ENCODE measurements at places on chromosomes 16 and 17.

DNA sequence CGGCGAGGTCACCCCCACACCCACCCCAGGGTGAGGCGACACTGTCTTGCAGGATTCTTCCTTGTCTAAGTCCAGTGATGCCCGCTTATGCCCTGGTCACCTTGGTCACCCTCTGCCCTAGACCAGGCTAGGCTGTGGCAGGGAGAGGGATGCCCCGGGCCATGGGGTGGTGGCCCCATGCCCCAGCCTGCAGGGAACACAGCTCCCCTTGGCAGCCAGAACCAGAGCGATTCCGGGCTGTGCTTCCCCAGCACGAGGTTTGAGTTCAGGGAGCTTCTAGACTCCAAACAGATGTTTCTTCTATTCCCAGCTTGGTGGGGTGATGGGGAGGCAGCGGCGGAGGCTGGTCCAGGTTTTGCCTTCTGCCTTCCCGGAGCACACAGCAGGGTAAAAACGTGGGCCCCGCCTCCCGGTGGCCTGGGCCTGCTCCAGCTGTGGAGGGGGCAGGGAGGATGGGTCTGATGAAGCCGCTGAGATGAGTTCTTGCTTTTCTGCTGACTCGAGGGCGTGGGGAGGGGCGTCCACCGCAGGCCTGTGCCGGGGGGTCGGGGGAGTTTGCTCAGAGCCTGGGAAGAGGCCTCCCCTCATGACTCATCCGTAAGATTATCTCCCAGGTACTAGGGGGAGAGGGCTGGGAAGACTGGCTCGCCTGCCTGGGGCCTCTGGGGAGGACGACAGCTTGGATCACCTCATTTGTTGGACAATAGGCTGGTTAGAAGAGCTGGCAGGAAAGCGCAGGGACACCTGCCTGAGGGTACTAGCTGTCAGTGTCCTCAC lies 15.4 kb downstream of the SMTNL2 start:
- no peak for DNase-seq

DNA sequence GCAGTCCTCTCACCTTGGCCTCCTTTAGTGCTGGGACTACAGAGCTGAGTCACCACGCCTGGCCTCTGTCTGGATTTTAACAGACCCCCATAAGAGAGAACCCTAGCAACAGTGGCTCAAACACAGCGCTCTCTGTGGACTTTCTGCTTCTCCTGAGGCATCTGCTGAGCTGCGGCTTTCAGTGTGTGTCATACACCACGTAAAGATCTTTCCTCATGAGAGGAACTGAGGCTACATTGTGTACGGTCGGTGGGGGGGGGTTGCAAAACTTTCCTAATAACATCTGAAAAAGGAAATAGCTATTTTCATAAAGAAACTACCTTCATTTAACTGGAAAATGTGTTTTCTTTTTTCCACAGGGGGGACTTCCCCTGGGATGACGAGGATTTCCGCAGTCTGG lies 32.9 kb downstream of the DEF8 start:
- no peak for DNase-seq

GRCh38 chr16:82137822-82138167 lies 32.2 kb downstream of the MPHOSPH6 start:
- no peak for DNase-seq

GRCh38 chr17:38685491-38685890 lies 10.7 kb upstream of the EPOP start:
- no peak for DNase-seq

DNA sequence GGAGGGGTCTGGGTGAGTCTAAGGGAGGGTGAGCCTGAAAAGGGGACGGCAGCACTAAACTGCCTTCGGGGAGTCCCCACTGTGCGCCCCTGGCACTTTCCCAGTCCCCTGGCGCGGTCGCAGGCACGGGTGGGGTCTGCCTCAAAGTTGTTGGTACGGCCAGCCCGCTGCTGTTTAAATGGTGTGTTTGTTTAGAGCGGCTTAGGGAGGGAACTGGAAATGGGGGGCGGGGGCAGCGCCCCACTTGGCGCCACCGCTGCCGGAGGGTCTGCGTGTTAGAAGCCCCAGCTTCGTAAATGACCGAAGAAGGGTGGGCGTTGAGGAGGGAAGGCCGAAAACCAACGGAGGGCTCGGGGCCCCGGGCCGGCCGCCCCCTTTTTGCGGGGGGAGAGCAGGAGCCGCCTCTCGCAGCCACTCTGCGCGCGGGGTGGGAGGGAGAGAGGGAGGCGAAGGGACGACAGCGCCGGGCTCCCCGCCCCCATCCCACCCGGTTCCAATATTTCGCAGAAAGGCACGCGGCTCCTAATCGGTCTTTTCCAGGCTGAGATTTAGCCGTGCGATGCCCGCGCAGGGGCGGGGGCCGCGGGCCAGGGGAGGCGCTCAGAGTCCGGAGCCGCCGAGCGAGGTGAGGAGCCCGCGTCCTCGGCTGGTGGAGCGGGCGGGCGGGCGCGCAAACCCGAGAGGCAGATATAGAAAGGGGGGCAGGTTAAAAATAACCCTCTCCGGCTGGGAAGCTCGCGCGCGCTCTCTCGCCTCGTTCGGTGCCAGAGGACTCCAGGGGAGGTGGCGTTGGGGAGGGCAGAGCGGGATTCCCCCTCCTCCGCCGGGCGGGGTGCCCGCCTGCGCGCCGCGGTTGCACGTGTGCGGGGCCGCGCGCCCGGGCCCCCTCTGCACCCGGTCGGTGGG lies 54.9 kb downstream of the SREBF1 start:
- peak; percentile 17 for DNase-seq

DNA sequence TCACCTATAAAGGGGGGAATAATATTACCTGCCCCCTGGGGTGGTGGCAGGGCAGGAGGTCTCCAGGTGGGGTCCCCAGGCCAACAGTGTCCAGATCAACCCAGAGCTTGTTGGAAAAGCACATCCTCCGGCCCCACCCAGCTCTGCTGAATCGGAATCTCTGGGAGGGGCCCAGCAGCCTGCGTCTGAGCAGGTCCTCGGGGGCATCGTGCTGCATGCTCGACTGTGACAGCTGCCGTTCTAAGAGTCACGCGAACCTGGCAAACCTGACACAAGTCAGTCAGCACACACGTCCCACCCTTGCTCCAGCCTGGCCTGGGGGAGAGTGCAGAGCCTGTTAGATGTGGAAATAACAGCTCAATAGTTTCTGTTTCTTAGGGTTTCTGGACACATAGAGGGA lies 72.3 kb downstream of the CRISPLD2 start:
- DNase-seq, result no peak

DNA sequence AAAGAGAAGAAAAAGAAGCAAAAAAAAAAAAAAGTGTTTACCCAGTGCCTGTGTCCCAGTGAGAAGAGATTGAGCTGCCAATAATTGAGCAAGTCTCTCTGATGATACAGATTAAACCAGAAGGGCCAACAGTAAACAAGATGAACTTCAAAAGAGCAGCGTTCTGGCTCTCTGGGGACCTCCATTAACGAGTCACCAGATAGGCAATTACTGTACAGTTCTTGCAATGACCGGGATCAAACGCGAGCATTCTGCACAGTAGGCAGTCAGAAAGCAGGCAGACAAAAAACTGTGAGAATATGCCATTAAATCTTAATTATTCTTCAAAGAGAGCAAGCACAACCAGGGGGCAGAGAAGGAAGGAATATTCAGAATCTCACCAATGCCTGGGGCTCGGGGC lies 626.1 kb downstream of the TMEM114 start:
- no peak for DNase-seq

- no peak for DNase-seq
Observed at GRCh38 chr16:21617607-21618006, 18.2 kb downstream of the METTL9 start.

DNA sequence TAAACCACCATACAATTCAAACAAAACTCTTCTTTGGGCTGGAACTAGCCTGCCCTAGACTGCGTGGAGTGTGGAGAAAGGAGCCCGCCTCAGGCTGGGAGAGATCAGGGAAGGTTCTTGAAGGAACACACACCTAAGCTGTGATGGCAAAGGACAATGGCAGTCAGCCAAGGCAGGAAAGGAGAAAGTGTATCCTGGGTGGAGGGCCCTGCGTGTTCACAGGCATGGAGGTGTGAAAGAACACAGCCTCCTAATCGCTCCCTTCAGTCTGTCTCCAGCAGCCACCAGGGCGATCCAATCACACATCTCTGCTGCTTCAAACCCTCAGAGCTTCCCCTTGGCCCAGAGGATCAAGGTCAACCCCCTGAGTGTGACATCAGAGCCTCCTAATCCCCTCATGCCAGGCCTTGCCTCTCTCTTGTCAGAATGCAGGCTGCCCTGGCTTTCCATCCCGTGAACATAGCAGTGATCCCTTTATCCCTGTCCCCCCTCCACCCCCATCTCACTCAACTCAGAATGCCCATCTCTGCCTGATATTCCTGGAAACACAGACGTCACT lies 173.0 kb downstream of the KATNIP start:
- DNase-seq, result no peak

DNA sequence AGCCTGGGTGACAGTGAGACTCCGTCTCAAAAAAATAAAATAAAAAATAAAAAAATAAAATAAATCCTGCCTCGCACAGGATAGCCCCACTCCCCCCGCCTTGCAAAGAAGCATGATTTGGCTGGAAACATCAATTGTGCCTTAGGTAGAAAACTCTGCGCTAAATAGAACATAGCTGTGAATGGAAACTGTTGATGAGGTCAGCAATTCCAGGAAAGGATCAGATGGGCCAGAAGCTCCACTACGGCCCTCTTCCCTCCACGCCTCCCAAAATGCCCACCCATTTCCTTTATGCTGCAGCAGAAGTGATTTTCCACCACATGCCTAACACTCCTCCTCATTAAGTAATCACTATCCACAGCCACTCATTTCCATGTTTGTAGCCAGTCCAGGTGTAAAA lies 473.4 kb downstream of the XYLT1 start:
- no peak for DNase-seq

DNA sequence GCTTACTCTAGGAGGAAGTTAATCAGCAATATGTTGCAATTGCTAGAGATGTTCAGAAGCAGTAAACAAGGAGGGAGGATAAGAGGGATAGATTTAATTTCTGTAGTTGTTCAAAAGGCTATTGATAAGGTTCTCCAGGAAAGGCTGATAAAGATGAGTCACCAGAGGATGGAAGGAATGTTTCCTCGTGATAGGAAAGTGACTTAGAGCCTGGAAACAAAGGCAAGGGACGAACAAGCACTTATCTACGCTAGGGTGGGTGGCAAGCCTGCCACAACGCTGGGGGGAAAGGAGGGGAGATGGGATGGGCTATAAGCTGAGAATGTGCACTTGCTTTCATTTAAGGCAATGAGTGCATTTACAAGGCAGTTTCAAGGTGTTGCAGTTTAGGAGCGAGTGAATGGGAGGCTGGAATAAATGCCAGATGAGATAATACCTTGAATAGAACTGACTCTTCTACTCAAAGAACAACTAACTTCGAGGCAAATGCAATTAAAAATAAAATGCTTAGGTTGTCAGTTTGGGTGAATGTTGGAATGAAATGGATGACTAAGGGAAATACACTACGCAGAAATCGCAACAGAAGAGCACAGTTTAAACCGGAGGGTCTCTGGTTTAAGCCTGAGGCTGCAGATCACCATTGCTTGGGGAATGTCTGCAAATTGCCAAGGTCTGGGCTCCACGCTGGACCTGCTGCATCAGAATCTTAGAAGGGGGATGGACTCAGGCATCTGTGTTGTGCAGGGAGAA lies 76.0 kb upstream of the RBBP6 start:
- DNase-seq, result no peak

GRCh38 chr17:4610162-4610561 lies 25.8 kb downstream of the SMTNL2 start:
- no peak for DNase-seq

DNA sequence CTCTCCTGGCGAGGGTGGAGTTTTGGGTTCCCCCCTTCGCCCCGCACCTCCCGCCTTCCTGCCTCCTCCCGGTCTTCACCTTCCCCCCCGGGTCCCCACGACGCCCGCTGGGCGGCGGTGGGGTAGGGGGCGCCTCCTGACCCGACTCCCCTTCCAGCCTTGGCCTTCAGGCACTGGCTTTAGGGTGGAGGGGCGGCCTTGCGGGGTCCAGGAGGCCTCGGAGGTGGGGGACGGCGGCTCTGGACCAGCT lies 2.4 kb downstream of the SLC16A3 start:
- DNase-seq, result no peak

GRCh38 chr17:3221850-3222249 lies 14.4 kb downstream of the OR1A1 start:
- DNase-seq, result no peak

- no peak for DNase-seq
Observed at GRCh38 chr17:47621293-47622179, 28.2 kb upstream of the KPNB1 start.

DNA sequence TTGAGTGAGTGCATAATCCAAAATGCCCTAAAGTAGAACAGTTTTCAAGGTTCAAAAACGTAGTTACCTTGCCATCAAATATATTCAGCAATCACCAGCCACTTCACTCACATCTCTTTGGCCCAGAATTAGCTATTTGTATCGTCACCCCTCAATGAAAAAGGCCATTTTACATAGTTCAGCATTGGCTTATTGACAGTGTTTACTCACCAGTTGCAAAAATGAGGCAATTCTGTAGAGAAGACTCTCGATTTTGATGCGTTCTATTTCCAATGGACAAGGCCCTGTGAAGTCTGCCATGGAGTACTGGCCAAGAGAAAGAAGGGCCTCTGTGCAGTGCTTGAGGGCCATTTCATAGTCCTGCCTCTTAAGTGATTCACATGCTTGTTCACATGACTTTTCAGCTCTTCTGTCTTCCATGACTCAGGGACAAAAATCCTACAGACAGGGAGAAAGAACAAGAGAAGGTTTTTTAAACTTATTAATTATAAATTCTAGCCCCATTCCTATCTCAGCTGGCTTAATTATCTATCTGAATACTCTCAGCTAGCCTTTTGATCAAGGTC lies 26.5 kb downstream of the HELZ start:
- DNase-seq, result no peak

DNA sequence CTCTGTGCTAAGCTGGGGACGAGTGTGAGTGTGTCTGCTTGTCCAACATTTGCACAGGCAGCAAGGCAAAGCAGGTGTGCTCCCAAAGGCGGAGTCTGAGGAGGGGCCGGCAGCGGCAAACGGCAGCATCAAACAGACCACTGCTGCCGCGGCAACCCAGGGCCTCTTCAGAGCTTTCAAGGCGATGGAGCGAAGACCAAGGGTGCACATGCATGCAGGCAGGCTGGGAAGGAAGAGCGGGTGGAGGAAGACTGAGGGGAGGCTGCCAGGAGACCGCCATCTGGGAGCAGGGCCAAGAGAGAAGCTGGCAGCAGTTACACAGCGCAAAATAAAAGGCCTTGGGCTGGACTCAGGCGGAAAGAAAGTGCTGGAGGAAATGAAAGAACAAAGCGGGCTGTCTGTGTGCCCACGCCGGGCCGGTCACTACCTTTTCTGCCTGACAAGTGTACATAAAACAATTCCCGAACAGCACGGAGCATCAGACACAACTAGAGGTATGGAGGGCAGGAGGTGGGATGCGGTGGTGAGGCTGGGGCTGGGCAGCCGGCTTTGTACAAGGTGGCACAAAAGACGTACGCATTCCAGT lies 8.5 kb downstream of the TIMM22 start:
- no peak for DNase-seq

GRCh38 chr16:85284141-85284817 lies 172.0 kb upstream of the CIBAR2 start:
- DNase-seq, result no peak

- DNase-seq, result no peak
Observed at GRCh38 chr17:73446617-73447016, 134.8 kb upstream of the CDC42EP4 start.

DNA sequence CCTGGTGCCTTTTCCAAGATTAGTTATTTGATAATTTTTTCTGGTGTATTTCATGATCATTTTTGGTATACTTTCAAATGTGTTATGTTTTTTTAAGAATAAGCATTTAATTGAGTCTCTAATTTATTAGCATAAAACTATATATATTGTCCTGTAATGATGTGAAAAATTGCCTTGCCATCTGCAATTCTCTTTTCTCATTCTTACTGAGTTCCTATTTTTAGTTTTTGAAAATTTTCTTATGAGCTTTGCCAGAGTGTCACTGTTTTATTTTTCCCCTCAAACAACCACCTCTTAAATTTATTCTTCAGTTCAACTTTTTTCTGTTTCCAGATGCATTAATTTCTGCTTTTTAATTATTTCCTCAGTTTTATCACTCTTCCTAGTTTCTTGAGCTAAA lies 59.3 kb downstream of the PRKCB start:
- no peak for DNase-seq

Data from activated T-helper 1 cell treated with Interleukin-2 at 50 U/mL for 16 hours (primary cell).